Activated CD4-positive, alpha-beta T cell treated with anti-CD3 and anti-CD28 coated beads, Interleukin-2, amount 10 ng/mL, durations not matched to agents 24 days and 14 days (primary cell): ENCODE measurements at places on chromosomes 4 and X.
A peak's percentile ranks its signal among the peaks of the same experiment; 100 is the strongest.

DNA sequence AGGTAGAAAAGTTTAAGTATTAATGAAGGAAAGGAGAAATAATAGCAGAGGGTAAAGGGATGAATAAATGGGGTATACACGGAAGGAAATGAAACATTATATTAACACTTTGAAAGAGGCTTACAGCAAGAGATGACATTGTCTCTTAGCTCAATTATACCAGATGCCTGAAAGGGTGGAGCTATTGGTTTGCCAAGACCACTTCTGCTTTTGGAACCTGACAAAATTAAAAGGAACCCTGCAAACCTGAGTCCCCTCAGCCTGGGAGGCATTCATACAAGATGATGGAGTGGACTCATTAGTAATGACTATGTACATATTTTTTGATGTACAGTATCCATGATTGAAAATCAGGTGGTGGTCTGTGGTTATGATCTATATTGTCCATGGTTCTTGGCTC lies 45.1 kb upstream of the HPF1 start:
- DNase-seq = no peak
- no peak overlapping the region for H3K27ac ChIP-seq
- H3K36me3 ChIP-seq = no peaks in the 10 kb centered on the region

GRCh38 chr4:76702440-76703122 lies 195.4 kb downstream of the SOWAHB start:
- H3K36me3 ChIP-seq = no peaks in the 10 kb centered on the region
- peaks cover 5% of the 10 kb centered on the region for H3K27me3 ChIP-seq
- no peak for DNase-seq
- no peak overlapping the region for H3K4me3 ChIP-seq

DNA sequence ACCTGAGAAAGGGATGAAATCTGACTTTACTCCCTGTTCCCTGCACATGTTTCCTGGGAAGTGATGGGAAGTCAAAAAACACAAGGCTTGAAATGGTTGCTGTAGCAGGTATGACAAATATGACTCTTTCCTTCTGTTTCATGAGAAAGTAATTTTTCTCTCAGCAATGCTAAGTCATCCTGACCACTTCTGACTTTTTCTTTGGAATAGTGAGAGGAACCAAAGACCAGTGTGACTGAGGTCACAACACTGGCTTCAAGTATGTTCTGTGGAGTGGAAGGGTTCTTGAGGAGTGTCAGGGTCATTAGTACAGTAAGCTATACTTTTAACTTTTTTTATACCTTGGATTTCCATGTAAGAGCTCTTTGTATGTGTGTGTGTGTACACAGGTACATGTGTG lies 225.3 kb downstream of the PPP3CA start:
- DNase-seq = no peak
- no peak overlapping the region for H3K27ac ChIP-seq
- H3K4me3 ChIP-seq = no peak overlapping the region
- H3K4me1 ChIP-seq = peaks cover 8% of the 10 kb centered on the region
- no peaks in the 10 kb centered on the region for H3K27me3 ChIP-seq
- H3K36me3 ChIP-seq = no peaks in the 10 kb centered on the region

- no peaks in the 10 kb centered on the region for H3K27me3 ChIP-seq
- DNase-seq = peak; percentile 55
- H3K36me3 ChIP-seq = peaks cover 11% of the 10 kb centered on the region
- H3K27ac ChIP-seq = peak overlapping the region; percentile 86
Measured at GRCh38 chrX:100995469-100995868, 26.0 kb downstream of the ARL13A start.

- H3K27me3 ChIP-seq = no peaks in the 10 kb centered on the region
- H3K4me1 ChIP-seq = no peaks in the 10 kb centered on the region
- DNase-seq = no peak
- H3K36me3 ChIP-seq = no peaks in the 10 kb centered on the region
- H3K27ac ChIP-seq = no peak overlapping the region
Measured at GRCh38 chr4:151933122-151933827, 172.5 kb upstream of the GATB start.

DNA sequence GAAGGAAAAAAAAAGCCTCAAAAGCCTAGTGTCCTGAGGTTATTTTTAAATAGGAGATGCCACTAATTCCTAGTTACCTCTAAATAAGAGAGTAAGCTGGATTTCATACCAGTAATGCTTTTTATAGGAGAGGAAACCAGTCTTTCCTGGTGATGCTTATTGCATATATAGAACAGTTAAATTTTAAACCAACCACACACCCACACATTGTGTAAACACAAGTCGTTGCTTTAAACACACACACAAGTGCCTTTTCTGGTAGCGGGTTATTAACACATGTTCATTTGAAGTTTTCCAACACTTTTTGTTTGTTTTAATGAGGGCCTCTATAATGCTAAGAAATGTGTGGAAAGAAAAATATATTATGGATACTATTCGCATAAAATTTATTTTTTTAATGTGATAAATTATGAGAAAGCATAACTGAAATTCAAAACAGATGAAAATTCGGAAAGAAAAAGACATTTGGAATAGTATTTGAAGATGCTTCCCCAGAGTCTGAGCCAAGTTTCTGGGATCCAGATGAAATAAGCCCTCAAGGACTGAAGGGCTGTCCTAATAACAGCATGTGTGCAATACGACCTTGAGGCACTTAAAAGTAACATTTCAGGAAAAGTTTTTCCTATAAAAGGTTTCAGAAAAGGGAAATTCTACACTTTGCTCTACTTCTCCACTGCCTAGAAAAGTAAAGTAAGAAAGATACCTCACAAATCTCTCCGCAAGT lies 2.0 kb downstream of the ANTXR2 start:
- peak overlapping the region; percentile 97 for H3K4me3 ChIP-seq
- H3K27ac ChIP-seq = peak overlapping the region; percentile 95
- peaks cover 65% of the 10 kb centered on the region for H3K4me1 ChIP-seq
- peaks cover 36% of the 10 kb centered on the region for H3K36me3 ChIP-seq
- DNase-seq = no peak

GRCh38 chr4:34790131-34790530 lies 1454.2 kb downstream of the ARAP2 start:
- H3K4me3 ChIP-seq = no peak overlapping the region
- no peak for DNase-seq
- no peaks in the 10 kb centered on the region for H3K27me3 ChIP-seq
- H3K4me1 ChIP-seq = no peaks in the 10 kb centered on the region
- H3K27ac ChIP-seq = no peak overlapping the region
- H3K36me3 ChIP-seq = no peaks in the 10 kb centered on the region

GRCh38 chrX:43003204-43003565 lies 225.2 kb upstream of the PPP1R2C start:
- H3K4me1 ChIP-seq = no peaks in the 10 kb centered on the region
- DNase-seq = no peak
- H3K27me3 ChIP-seq = no peaks in the 10 kb centered on the region
- no peak overlapping the region for H3K27ac ChIP-seq
- no peaks in the 10 kb centered on the region for H3K36me3 ChIP-seq

DNA sequence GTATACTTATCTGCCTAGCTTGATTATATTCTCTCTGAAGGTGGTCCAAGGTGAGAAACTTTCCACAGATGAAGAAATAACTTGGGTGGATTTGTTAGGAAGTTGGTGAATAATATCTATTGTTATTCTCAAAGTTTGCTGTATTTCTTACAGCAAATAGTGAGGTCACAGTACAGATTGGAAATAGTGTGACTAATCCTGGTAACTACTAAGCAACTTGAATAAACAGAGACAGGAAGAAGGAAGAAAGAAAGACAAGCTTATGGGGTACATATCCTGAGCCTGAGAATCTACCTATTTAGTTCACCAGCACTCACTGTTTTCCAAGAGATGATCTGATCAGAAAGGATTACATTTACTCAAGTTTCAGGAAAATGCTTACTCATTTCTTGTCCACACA lies 1416.1 kb downstream of the RPA4 start:
- no peaks in the 10 kb centered on the region for H3K4me1 ChIP-seq
- no peak for DNase-seq
- no peak overlapping the region for H3K27ac ChIP-seq

- peaks cover 25% of the 10 kb centered on the region for H3K4me1 ChIP-seq
- no peak overlapping the region for H3K27ac ChIP-seq
- no peak for DNase-seq
- no peaks in the 10 kb centered on the region for H3K27me3 ChIP-seq
- peaks cover 27% of the 10 kb centered on the region for H3K36me3 ChIP-seq
Measured at GRCh38 chr4:26964512-26964911, 103.9 kb downstream of the STIM2 start.

- H3K4me3 ChIP-seq = no peak overlapping the region
- DNase-seq = peak; percentile 64
- no peaks in the 10 kb centered on the region for H3K27me3 ChIP-seq
- no peak overlapping the region for H3K27ac ChIP-seq
- no peaks in the 10 kb centered on the region for H3K36me3 ChIP-seq
Measured at GRCh38 chr4:87679449-87680169, 29.5 kb downstream of the DMP1 start.

- no peak overlapping the region for H3K27ac ChIP-seq
- no peak overlapping the region for H3K4me3 ChIP-seq
- peaks cover 4% of the 10 kb centered on the region for H3K36me3 ChIP-seq
- H3K4me1 ChIP-seq = peaks cover 3% of the 10 kb centered on the region
- DNase-seq = no peak
Measured at GRCh38 chrX:79400623-79401022, 33.5 kb upstream of the ITM2A start.

- H3K27me3 ChIP-seq = no peaks in the 10 kb centered on the region
- no peak overlapping the region for H3K27ac ChIP-seq
- no peaks in the 10 kb centered on the region for H3K4me1 ChIP-seq
- H3K36me3 ChIP-seq = no peaks in the 10 kb centered on the region
Measured at GRCh38 chrX:146754268-146754667, 55.3 kb upstream of the CXorf51B start.

DNA sequence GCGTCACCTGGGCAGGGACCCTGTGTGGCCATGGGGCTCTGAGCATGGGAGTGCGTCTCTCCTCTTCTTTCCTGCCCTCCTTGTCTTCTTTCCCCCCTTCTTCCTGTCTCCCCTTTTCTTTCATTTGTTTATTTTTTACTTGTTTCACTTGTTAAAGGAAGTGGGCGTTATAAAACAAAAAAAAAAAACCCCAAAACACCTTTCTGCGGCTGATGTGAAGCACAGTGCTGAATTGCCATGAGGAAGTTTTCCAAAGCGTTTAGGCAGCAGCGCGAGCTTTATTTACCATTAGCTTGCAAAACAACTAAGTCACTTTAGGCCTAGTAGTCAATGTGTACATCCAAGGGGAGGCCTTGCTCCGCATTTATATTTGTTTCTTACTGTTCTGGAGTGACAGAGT lies 57.0 kb downstream of the NOP14 start:
- H3K4me3 ChIP-seq = no peak overlapping the region
- no peak for DNase-seq
- peak overlapping the region; percentile 51 for H3K27ac ChIP-seq
- H3K27me3 ChIP-seq = no peaks in the 10 kb centered on the region
- peaks cover 64% of the 10 kb centered on the region for H3K36me3 ChIP-seq

- no peaks in the 10 kb centered on the region for H3K36me3 ChIP-seq
- no peak overlapping the region for H3K27ac ChIP-seq
- H3K27me3 ChIP-seq = no peaks in the 10 kb centered on the region
- H3K4me3 ChIP-seq = no peak overlapping the region
- H3K4me1 ChIP-seq = no peaks in the 10 kb centered on the region
- DNase-seq = no peak
Measured at GRCh38 chr4:165711436-165711835, 161.6 kb upstream of the TLL1 start.

DNA sequence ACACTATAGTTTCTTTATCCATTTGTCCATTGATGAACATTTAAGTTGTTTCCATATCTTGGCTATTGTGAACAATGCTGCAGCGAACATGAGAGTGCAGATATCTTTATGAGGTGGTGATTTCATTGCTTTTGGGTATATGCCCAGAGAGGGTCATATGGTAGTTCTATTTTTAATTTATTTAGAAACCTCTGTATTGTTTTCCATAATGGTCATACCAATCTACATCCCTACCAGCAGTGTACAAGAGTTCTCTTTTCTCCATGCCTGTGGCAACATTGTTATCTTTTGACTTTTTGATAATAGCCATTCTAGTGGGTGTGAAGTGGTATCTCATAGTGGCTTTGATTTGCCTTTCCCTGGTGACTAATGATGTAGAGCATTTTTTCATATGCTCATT lies 48.8 kb downstream of the EDA start:
- no peak for DNase-seq
- no peaks in the 10 kb centered on the region for H3K36me3 ChIP-seq
- H3K4me3 ChIP-seq = no peak overlapping the region
- H3K27ac ChIP-seq = no peak overlapping the region
- no peaks in the 10 kb centered on the region for H3K27me3 ChIP-seq

DNA sequence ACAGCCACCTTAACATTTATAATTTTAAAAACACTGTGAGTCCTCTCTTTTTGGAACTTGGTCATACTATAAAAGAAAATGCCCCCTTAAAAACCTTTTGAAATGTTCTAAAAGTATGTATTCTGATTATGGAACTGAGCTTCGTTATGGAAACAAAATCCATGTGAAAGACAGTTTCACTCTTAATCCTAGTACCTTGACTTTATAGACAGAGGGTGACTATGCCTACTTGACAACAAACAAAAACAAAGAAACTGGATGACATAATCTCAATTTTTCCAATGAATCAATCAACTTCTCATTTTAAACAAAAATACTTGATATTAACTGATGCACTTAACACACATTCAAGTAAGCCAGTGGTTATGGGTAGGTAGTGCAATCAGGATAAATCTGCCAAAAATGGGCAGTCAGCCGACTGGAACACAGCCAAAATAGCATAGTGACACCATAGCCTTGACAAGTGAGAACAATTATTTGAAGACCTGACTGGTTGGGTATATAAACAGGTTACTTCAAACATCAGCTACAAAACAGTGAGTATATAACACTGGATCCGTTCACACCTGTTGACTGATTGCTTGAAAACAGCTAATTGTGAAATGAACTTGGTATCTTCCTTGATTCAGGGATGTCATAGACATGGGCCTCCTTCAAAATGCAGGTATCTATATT lies 265.5 kb downstream of the PPP3CA start:
- no peaks in the 10 kb centered on the region for H3K36me3 ChIP-seq
- DNase-seq = no peak
- H3K4me1 ChIP-seq = no peaks in the 10 kb centered on the region
- no peak overlapping the region for H3K4me3 ChIP-seq
- no peak overlapping the region for H3K27ac ChIP-seq

- peaks cover 56% of the 10 kb centered on the region for H3K4me1 ChIP-seq
- peaks cover 17% of the 10 kb centered on the region for H3K36me3 ChIP-seq
- peak; percentile 56 for DNase-seq
- peak overlapping the region; percentile 98 for H3K4me3 ChIP-seq
Measured at GRCh38 chr4:75671802-75672421, 1.3 kb downstream of the G3BP2 start.

DNA sequence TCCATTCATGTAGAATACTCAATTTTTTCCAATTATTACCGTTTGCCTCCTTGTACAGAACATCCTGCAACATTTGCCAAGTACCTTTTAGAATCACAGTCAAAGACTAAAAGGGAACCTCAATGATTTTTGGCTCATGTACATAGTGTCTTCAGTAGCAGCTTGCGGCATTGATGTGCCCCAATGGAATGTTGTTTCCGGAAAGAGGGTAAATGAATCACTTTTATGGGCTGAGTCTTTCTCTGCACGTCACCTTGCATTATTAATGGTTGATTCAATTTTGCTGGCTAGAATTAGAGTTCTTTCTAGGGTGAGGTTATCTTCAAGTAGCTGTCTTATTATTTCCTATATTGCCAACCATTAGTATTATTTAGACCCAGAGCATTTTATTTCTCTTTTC lies 116.9 kb upstream of the GABRA2 start:
- DNase-seq = no peak
- no peak overlapping the region for H3K27ac ChIP-seq
- no peak overlapping the region for H3K4me3 ChIP-seq
- H3K4me1 ChIP-seq = no peaks in the 10 kb centered on the region
- no peaks in the 10 kb centered on the region for H3K36me3 ChIP-seq

- no peak overlapping the region for H3K4me3 ChIP-seq
- no peaks in the 10 kb centered on the region for H3K4me1 ChIP-seq
- no peaks in the 10 kb centered on the region for H3K27me3 ChIP-seq
- H3K27ac ChIP-seq = no peak overlapping the region
- no peaks in the 10 kb centered on the region for H3K36me3 ChIP-seq
Measured at GRCh38 chr4:171561419-171561818, 251.8 kb upstream of the GALNTL6 start.
